Smooth muscle cell of the umbilical artery (primary cell): ENCODE measurements at places on chromosomes 4 and X. TPM values are rescaled to one million over a fixed set of nuclear protein-coding genes. Genes with fewer than 3 reads are reported as not detected.

Gene PTPN13
- 46.9 TPM in 2 replicates for total RNA-seq

Gene VEGFC
- total RNA-seq, result 31.5 and 76.2 TPM in 2 replicates

Gene L1CAM
- total RNA-seq, result 0.59 and 2.6 TPM in 2 replicates

Gene IL13RA1
- total RNA-seq, result 82.7 and 96.5 TPM in 2 replicates

Gene ADH1A
- not detected in 2 replicates for total RNA-seq

Gene RAB33B
- 14.4 and 15.4 TPM in 2 replicates for total RNA-seq
